NAMALWA (cell line): ENCODE measurements at places on chromosomes 11 and 22.

GRCh38 chr11:88827018-88827676 lies 238.6 kb downstream of the GRM5 start:
- DNase-seq = no peak

DNA sequence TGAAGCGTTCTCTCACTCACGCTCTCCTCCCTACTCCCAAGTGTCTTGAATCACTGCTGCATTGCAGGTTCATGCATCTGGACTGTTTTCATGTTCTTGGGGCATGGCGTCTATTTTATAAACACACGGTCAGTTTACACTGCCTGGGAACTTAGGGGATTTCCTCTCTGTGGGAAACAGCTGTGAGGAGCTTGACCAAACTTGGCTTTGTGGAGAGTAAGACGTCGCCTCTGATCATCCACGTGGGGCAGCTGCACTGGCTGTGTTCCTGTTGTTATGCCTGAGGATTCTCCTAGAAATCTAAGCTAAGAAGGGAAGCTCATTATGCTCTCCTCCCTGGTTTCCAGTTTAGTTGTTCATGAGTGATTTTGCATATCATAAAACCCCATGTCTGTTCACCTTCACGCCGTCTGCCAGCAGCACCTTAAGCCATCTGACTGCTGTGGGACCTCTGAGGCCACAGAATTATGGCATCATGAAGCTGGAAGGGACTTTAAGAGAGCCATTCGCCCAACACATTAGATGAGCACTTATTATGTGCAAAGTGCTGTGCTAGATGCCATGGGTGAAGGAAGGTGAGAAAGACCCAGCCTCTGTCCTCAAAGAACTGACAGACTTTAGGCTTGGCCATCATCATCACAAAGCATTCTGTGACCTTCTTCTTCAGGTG lies 38.8 kb upstream of the POU2AF1 start:
- peak; percentile 94 for DNase-seq

DNA sequence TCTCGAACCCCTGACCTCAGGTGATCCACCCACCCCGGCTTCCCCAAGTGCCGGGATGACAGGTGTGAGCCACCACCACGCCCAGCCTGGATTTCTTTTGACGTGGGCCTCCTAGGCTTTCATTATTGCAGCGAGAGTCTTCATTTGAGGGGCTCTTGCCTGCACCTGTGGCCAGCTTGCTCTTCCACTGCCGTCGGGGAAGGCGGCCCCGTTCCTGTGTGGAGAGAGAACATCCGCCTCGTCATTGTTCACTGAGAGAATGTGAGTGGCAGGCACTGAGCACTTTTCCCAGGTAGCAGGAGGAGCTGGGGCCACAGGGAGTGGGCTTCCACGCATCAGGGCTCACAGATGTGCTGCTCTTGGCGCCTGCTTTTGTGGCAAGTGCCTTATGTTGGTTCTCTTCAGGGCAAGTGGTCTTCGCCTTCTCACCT lies 365.0 kb downstream of the TBC1D22A start:
- DNase-seq = peak; percentile 9

GRCh38 chr22:24697621-24698082 lies 76.9 kb downstream of the PIWIL3 start:
- DNase-seq = no peak

DNA sequence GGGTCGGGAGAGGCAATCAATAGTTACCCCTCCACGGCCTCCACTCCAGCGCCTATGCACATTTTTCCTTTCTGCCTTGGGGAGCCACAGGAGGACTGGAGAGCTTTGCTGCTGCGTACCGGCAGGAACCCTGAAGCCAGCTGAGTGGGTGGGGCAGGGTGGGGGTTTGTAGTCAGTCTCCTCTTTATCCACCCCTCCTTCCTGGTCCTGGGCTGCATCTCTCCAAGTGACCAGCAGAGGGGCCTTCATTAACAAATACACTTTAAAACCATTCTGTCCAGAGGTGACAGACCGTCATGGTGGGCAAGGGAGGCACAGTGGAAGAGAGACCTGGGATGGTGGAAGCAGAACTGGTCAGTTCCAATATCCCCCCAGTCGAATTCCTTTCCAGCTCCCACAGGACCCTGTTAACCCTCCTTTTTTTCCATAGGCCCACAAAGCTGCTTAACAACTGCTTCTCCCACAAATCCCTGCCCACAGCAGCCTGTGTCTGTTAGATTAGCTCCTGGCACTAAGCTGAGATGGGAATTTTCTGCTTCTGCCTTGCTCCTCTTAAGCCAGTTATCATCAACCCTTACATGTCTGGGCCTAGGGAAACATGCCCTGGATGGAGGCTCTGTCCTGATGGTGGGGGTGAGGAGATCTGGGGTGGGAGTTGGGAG lies 3.9 kb upstream of the ABCG4 start:
- DNase-seq = peak; percentile 79

DNA sequence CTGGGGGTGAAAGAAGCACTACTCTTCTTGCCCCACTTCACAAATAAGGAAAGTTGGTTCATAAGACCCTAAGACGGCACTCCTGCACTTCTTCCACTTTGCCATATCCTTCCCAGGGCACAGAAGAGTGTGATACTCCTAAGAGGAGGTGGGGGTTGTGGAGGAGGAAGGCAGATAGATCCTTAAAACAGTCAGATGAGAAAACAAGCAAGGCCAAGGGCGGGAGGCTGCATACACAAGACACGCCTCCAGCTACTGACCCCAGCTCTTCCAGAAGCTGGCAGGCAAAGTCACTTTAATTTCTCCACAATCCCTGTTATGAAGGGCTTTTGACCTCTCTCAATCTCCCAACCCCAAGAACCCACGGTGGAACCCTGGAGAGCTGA lies 1.6 kb upstream of the CHRM4 start:
- DNase-seq = no peak

DNA sequence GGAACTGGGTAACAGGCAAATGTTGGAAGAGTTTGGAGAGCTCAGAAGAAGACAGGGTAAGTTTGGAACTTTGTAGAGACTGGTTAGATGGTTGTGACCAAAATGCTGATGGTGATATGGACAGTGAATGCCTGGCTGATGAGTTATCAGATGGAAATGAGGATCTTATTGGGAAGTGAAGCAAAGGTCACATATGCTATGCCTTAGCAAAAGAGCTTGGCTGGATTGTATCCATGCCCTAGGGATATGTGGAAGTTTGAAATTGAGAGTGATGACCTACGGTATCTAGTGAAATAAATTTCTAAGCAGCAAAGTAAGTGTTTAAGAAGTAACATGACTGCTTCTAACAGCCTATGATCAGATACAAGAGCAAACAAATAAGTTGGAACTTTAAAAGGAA lies 17.8 kb downstream of the BBOX1 start:
- no peak for DNase-seq

- DNase-seq = no peak
These were observed 6.3 kb downstream of the TTLL12 start for GRCh38 chr22:43180670-43181069.

GRCh38 chr11:120898568-120898967 lies 125.3 kb upstream of the TBCEL start:
- DNase-seq = no peak

DNA sequence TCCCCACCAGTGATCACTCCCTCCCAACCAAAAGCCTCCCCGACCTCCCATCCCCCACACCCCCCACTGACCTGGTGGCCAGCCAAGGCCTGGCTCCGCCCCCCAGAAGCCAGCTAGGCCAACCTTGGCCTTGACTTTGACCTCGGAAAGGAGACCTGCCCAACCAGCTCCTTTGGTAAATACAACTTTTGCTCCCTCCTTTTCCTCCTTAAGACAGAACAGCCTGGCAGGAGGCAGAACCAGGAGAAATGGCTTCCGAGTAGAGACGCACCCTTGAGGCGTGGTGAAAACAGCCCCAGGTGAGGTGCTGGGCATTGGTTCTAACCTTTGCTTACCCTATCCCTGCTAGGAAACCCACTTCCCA lies 27.0 kb downstream of the PLEKHA7 start:
- DNase-seq = no peak

GRCh38 chr11:16012125-16012751 lies 344.1 kb downstream of the SOX6 start:
- DNase-seq = no peak

DNA sequence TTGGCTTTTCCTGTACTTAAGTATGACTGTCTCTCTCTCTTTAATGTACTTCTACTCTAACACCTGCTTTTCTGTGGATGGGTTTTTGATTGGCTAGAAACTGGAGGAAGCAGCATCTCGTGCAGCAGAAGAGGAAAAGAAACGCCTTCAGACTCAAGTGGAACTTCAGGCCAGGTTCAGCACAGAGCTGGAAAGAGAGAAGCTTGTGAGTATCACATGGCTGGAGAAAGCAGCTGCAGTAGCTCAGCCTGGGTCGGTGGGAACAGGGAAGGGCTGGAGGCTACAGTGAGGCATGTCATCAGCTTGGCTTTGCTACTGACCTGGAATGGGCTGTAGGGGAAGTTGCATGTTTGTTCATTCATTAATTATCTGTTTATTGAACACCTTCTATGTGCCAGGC lies 74.2 kb downstream of the SWAP70 start:
- no peak for DNase-seq

GRCh38 chr22:17804331-17805080 lies 30.2 kb upstream of the BID start:
- no peak for DNase-seq

DNA sequence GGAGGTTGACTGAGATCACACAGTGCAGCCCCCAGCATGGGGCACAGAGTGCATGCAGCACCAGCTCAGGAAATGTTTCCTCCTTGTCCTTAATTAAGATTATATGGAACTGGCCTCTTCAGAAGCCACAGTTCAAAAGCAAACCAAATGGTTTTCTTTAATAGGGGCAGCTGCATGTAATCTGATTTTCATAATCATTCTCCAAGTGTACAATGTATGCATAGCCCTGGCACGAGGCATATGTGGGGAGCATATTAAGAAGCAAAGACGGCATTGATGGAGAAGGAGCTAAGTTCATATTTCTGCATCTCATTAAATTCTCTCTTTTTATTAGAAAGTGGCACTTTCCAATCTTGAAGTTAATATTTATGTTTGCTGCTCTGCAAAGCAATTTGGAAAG lies 9.9 kb upstream of the PARVB start:
- DNase-seq = no peak

GRCh38 chr11:490930-491260 lies 16.1 kb downstream of the RNH1 start:
- no peak for DNase-seq

DNA sequence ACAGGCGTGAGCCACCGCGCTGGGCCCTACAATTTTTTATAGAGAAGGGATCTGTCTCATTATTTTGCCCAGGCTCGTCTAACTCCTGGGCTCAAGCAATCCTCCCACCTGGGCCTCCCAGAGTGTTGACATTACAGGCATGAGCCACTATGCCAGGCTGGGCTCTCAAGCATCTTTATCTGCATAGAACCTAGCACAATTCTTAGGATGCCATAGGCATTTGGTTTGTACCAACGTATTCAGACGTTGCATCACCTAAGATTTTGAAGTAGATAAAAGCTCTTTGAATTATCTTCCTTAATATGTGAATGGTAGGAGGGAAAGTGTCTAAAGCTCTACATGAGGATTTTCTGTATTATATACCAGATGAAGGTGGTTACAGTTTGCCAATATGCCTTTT lies 30.5 kb downstream of the RTN3 start:
- no peak for DNase-seq

DNA sequence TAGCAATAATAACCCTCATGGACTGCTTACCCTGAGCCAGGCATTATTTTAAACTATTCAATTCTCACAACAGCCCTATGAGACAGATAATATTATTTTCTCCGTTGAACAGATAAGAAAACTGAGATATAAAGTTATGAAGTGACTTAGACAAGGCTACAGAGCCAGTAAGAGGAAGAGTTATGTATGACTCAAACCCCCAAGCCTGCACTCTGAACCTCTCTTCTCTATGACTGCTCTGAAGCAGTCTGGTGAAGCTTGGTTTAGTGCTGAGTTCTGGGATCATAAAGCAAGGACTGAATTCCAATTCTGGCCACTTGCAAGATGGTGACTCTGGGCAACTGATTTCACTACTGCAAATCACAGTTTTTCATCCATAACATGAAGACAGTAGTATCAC lies 34.5 kb downstream of the TNKS1BP1 start:
- DNase-seq = no peak

DNA sequence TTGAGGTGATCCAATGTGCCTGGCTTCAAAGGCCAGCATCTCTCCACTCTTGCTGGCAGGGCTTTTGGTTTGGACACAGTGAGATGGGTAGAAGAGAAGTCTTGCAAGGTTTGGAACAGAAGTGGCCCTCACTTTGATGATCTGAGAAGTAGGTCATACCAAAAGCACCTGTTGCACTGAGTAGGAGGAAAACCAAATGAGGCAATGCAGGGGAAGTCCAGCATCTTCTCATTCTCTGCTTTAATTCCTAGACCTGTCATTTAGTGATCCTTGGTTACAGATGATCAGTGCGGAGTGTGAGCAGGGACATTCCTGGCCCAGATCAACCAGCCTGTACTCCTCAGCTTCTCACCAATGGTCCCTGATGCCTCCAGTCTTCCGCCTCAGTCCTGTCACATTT lies 990.5 kb downstream of the OPCML start:
- DNase-seq = no peak

DNA sequence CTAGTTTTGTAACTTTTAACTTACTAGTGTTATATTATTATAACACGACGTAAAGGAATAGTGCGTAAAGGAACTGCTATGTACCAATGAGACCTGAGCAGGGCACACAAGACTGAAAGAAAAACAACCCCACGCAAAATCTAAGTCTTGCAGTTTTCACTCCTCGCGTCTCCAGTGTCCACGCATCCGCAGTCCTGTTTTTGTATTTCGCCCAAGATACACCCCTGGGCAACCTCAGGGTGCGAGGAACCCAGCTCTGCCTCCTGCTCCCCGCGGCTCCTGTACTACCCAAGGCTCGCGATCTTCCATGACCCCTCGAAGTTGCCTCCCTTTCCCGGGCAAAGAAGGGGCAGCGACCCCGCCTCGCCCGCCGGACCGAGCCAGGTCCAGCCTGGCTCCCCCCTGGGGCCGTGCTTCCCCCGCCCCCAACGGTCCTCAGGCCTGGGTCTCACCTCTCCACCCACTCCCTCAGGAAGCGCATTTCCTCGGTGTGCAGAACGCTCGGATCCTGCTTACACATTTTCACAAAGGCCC lies 393 bp downstream of the ST13 start:
- peak; percentile 56 for DNase-seq

DNA sequence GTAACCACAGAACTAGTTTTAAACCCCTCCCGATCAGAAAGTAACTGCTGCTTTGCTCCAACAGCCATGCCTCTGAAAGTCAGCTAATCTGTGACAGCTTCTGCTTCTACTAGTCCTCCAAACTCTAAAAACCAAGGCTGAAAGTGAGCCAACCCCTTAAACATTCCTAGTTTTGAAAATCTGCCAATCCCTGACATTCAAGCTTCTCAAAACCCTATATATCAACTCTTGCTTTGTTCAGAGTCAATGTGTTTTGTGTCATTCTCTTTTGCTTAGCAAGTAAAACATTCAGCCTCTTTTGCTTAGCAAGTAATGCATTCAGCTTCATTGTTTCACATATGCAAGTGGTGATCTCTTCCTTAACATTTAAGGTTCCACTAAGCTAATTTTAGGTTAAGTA lies 56.9 kb downstream of the ATG16L2 start:
- DNase-seq = no peak

- DNase-seq = no peak
These were observed 3.2 kb downstream of the EHF start for GRCh38 chr11:34624069-34624468.

DNA sequence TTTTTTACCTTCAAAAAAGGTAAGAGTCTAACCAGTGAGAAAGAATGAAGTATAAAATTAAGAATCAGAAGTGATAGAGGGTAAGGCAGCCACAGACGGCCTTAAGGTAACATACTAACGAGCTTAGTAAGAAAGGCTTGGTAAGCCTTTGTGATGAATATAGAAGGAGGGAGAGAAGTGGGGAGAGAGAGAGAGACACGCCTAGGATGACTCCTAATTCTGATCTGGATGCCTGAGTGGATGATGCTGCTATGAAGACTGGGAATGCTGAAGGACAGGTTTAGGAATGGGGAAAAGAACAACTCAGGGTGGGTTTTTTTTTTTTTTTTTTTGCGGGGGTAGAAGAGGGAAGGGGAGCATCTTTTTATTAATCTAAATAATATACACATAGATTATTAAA lies 4.8 kb downstream of the FBXO3 start:
- no peak for DNase-seq
